ENCODE measurements at places on chromosomes 5 and 9.

DNA sequence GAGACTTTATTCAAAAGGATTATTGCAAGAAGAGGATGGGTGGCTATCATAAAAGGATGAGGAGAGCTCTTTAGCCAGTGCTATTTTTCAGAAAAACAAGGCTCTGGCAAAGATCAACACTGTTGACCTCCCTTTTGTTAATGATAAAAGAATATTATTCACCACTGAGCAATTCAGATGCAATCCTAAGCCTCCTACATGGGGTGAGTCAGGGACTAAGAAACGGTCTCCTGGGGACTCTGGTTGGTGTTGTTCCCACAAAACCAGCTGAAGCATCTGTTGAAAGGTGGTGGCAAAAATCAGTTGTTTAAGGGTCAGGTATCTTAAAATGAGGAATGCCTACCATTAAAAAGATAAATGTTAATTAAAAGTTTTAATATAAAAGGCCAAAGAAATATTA is 7.7 kb upstream of the GCNT1 start:
- DNase-seq: no peak

- DNase-seq: no peak
Measured at GRCh38 chr5:33088176-33088575, 352.6 kb upstream of the TARS1 start.

DNA sequence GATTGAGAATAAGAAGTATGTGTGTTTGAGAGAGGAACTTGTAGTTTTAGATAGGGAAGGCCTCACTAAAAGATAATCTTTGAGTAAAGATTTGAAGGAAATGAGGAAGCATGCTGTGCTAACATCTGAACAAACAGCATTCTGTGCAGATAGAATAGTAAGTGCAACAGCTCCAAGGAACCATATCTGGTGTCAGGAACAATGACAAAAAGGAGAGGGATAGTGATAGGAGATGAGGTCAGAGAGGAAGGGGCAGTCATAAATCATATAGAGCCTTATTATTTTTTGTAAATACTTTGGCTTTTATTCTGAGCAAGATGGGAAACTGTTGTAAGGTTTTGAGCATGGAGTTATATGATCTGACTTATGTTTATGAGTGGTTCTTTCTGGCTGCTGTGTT is 3.8 kb downstream of the MRPL22 start:
- DNase-seq: no peak

DNA sequence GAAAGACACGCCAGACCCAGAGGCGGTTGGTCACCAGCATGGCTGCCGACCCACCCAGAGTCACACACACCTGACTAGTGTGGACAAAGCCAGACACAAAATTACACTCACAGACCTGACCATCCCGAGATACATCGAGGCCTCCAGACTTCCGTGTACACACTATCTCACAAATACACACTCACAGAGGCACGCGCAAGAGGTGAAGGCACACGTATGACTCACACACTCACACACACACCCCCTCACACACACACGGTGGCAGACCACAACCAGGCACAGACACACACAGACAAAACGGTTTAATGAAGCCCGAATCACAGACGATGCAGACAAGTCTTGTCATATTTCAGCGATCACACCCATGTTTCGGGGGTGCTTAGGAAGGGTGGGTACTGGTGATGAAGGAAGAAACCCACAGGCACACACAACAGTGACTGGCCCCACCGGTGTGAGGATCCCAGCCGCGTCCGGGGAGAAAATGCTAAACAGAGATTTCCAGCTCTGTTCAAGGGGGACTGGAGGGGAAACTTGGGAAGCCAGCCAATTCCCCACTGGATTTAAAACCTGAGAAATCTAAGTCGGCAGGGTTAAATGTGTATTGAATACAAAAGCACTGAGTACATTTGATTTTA is 51.3 kb downstream of the CRB2 start:
- no peak for DNase-seq

- DNase-seq: no peak
Measured at GRCh38 chr5:32843531-32843895, 132.4 kb downstream of the NPR3 start.

GRCh38 chr9:84170521-84171141 is 169.9 kb downstream of the SLC28A3 start:
- no peak for DNase-seq

DNA sequence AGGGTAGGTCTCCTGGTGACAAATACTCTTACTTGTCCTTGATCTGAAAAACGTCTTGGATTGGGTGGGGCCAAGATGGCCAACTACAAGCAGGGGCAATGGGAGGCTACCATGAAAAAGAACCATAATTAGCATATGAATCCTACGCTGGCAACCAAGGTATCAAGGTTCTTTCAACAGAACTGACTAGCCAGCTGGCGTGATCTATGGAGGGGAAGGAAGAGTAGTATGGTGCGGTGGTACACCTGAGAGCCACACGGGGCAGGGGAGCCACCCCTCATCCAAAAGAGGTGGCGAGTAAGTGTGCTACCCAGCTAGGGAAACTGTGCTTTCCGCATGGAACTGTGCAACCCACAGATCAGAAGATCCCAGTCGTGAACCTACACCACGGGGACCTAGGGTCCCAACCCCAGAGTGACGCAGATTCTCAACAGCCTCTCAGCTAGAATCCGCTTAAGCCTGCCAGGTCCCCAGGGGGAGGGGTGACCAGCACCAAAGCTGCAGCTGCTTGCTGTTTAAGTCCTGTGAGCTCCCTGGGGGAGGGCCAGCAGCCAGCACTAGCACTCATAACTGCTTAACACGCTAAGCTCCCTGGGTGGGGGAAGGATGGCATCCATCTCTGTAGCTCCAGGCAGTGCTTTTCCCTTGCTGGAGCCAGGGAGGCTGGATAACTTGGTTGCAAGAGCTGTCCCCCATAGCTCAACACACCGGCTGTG is 334.8 kb downstream of the FBXL17 start:
- DNase-seq: no peak

DNA sequence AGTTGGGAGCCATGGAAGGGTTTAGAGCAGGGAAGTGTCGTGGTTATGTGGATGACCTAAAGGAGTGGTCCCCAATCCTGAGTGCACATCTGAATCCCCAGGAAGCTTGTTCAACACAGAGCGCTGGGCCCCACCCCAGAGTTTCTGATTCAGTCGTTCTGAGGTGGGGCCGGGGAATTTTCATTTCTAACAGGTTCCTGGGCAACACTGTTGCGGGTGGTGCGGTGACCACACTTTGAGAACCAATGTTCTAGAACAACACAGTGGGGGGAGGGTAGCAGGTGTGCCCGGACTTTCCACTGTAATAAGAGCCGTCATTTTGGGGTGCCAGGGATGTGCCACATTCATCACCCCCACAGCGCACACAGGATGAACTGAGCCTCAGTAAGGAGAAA is 39.3 kb downstream of the DUSP1 start:
- no peak for DNase-seq

Measured in SK-N-MC (cell line).